ENCODE measurements at places on chromosomes 16 and 17. TPM values are rescaled to one million over a fixed set of nuclear protein-coding genes. Genes with fewer than 3 reads are reported as not detected.

- DNase-seq = peak; percentile 52
These were observed 28.2 kb downstream of the ZFHX3 start for GRCh38 chr16:73019457-73020362.

The TTLL6 gene
- 0.27 TPM for total RNA-seq

The MYH11 gene
- 53.9 TPM for total RNA-seq

- no peak for DNase-seq
These were observed 45.7 kb downstream of the B9D1 start for GRCh38 chr17:19316761-19317358.

DNA sequence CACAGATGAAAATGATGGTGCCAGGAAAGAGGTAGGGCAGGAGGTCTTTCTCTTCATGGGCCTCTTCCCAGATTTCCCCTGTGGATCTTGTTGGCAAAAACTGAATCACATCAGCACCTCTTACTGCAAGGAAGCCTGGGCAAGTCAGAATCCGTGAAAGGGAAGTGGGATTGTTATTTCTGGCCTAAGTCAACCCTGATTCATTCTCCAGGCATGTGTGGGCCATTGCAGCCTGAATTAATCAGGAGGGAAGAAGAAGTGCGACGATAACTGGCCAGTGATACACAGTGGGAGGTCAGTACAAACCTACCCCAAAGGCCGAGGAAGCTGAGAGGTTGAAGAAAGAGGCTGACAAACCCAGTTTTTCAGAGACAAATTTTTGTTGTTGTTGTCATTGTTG, 17.9 kb upstream of the NSMCE1 start:
- DNase-seq = no peak

Data from sciatic nerve (tissue), 2 donors.